Mammary epithelial cell (primary cell): ENCODE measurements at places on chromosomes 5 and 9. TPM values are rescaled to one million over a fixed set of nuclear protein-coding genes. Genes with fewer than 3 reads are reported as not detected.

DNA sequence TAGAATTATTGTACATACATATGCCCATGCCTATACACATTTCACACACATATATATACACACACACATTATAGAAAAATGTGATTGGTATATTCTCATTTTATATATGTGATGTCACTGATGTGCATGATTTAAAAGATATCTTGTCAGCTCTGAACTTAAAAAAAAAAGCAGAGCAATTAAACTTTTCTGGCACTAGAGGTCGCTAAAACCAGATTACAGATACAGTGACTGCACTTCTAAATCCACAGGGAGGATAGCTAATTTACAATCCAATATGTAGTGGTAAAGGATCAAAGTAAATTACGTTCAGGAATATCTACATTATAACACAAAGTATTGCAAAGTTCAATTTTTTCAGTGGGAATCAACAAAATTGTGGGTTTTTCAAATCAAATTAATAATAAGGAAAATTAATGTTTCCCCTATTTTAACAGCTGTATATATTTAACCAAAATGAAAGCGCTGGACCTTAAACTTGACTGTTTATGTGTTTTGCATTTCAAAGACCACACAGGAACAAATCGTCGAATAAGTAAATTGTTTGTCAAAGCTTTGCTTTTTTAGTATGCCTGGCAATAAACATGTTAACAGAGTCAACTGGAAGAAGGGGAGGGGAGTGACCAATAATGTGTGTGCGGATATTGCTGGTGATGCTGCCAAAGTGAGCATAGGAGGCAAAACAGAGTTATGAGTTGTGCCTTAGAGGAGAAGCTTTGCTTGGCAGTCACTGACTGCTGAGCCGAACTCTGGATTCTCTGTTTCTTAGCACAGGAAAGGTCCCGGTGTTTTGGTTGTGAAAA is 1201.4 kb upstream of the C9orf72 start:
- peak; percentile 36 for DNase-seq

GRCh38 chr9:3955305-3955687 is 344.6 kb downstream of the GLIS3 start:
- DNase-seq = no peak

DNA sequence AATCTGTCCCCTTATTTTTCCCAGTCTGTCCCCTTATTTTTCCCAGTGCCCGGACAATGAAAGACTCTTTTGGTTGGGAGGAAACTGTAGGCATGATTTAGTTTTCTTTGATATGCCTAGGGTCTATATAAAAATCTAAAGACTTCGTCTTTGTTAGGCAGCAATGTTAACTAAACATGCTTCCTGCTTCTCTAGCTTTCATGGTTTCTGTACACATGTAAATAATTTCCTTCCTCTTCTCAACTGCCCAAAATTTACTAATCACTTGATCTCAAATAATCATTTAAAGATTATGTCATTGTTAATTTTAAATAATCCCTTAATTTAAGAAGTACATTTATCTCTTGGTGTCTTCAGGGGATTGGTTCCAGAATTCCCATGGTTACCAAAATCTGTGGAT is 47.8 kb upstream of the RAPGEF6 start:
- DNase-seq = no peak

Gene DPH7
- 25.0 TPM for total RNA-seq

- no peak for DNase-seq
Measured at GRCh38 chr5:79170661-79171060, 59.1 kb downstream of the BHMT start.

Gene CER1
- not detected for total RNA-seq

- DNase-seq = no peak
Measured at GRCh38 chr5:32143617-32144377, 30.3 kb downstream of the GOLPH3 start.

GRCh38 chr5:125012727-125013451 is 266.4 kb upstream of the ZNF608 start:
- DNase-seq = peak; percentile 11
